ENCODE measurements at places on chromosomes 4 and X.

GRCh38 chrX:51395810-51396728, 63.4 kb downstream of the NUDT10 start:
- DNase-seq = peak; percentile 4

DNA sequence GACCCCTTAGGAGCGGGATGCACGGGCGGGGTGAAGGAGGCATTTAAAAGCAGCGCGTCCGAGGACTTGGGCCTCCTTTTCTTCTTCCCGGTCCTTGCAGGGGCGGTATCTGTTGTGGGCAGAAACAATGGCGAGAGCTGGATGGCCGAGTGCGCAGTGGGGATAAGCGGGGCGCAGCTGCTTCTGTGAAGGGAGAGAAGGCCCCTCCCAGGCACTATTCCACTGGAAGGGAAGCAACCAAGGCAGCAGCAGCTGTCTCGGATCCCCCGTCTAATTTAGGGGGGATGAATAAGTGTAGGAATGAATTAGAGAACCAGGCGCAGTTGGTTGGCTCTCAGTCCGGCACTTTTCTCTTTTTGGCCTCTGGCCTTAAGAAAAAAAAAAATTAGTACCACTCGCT, 995 bp downstream of the SMARCA5 start:
- no peak for DNase-seq

GRCh38 chr4:13605330-13605729, 22.2 kb downstream of the BOD1L1 start:
- no peak for DNase-seq

DNA sequence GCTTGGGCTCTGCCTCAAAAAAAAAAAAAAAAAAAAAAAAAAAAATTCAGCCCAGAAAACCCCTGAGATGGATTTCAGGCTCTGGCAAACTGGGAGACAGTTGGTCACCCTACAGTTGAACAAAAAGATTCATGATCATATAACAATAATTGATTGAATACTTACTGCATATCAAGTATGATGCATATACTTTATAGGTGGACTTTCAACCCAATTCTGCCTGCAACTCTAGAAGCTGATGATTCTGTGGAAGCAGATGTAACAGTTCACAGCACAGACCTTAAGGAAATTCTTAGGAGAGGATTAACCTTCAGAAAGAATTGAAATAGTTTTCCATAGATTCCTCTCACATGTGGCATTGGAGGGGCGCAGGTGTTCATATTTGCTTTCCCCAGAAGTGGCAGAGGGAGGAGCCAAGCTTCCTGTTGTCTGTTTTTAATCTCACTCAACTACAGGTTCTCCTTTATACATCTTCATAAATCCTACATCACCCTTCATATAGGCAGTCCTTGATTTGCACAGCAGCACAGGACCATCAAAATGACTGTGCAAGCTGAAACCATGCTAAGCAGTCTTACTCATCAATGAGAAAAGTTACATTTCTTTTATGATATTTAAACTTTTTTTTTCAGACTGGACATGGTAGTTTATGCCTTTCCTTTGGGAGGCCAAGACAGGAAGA, 149.4 kb upstream of the KLF3 start:
- no peak for DNase-seq

- no peak for DNase-seq
These were observed 283.9 kb upstream of the AGA start for GRCh38 chr4:177726111-177726510.

DNA sequence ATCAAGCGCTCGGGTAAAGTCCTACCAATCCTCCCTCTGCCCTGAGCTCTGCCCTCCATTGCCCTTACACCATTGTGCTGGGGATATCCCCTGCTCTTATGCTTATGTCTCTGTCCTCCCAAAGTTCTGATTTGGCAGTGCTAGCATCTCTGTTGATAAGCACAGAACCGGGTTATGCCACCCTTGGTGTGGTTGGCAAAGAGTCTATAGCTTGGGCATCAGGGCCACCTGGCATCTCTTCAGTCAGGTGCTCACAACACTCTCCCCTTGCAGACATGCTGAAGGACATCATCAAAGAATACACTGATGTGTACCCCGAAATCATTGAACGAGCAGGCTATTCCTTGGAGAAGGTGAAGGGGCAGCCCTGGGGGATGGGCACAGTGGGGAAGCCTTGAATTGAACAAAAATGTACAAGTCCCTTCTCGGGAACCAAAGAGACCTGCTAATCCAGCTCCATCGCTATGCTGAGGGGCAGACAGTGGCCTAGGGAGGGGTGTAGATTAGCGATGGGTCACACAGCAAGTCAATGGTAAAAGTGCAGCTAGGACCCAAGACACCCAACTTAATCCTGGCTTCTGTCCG, 3.8 kb downstream of the MAGED2 start:
- DNase-seq = no peak

- no peak for DNase-seq
These were observed 36.9 kb downstream of the STARD8 start for GRCh38 chrX:68684291-68684918.

GRCh38 chr4:112329672-112330375, 32.7 kb downstream of the ALPK1 start:
- no peak for DNase-seq

DNA sequence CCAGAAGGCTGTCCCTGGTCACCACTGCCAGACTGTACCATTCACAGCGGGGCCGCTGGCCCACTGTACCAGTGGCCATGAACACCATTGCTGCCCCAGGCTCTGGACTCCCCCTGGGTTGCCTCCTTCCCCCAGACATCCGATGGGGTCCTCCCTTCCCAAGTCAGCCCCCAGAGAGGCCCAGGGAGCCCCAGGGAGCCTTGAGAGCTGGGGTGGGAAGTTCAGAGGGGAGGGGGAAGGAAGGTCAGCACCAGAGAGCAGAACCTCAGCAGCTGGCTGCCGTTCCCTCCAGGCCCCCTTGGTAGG, 441 bp upstream of the ARHGAP4 start:
- no peak for DNase-seq

DNA sequence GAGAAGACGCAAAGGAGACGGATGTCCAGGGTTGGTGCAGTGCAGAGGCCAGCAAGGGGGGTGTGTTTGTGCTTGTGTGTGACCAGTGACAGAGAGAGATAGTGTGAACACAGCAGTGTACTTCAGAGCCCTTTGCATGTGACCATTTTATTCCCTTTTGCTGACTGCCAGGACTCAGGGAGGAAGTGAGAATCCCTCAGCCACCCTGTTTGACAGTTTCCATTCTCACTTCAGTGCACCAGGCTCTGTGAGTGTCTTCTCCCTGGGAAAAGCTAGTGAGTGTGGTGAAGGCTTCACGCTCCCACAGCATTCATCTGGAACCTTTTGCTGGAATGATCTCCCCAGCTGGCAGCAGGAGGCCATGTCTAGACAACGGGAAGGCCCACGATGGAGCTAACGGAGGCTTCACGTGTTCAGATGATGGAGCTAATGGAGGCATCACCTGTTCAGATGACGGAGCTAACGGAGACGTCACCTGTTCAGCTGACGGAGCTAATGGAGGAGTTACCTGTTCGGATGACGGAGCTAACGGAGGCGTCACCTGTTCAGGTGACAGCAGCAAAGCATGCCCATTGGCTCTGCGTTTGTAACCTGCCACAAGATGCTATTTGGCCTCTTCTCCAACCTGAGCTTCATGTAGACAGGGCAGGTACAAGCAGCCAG, 195.4 kb downstream of the AFAP1 start:
- DNase-seq = no peak

DNA sequence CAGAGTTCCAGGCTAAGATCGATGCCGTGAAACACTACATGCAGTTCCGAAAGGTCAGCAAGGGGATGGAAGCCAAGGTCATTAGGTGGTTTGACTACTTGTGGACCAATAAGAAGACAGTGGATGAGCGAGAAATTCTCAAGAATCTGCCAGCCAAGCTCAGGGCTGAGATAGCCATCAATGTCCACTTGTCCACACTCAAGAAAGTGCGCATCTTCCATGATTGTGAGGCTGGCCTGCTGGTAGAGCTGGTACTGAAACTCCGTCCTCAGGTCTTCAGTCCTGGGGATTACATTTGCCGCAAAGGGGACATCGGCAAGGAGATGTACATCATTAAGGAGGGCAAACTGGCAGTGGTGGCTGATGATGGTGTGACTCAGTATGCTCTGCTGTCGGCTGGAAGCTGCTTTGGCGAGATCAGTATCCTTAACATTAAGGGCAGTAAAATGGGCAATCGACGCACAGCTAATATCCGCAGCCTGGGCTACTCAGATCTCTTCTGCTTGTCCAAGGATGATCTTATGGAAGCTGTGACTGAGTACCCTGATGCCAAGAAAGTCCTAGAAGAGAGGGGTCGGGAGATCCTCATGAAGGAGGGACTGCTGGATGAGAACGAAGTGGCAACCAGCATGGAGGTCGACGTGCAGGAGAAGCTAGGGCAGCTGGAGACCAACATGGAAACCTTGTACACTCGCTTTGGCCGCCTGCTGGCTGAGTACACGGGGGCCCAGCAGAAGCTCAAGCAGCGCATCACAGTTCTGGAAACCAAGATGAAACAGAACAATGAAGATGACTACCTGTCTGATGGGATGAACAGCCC, 9.3 kb downstream of the CNGA2 start:
- DNase-seq = no peak

DNA sequence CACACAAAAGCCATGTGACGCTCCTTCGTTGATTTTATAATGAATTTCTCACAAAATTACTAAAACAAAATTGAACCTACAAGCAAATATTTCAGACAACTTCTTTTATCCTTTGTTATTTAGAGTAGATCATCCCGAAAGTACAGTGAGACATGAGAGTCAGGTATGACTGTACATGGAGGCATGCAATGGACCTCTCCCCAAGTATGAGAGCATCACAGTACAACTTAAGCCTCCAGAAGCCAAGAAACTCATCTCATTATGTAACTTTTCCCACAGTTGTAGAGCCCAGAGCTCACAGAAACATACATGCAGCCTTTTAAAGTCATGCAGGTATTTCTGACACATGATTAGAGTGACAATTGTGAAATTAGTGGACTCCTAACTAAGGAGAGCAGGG, 167.7 kb downstream of the PAPSS1 start:
- no peak for DNase-seq

- DNase-seq = no peak
These were observed 21.3 kb downstream of the DIAPH2 start for GRCh38 chrX:96705905-96706304.

GRCh38 chrX:135185795-135186443, 14.7 kb upstream of the CT55 start:
- no peak for DNase-seq

DNA sequence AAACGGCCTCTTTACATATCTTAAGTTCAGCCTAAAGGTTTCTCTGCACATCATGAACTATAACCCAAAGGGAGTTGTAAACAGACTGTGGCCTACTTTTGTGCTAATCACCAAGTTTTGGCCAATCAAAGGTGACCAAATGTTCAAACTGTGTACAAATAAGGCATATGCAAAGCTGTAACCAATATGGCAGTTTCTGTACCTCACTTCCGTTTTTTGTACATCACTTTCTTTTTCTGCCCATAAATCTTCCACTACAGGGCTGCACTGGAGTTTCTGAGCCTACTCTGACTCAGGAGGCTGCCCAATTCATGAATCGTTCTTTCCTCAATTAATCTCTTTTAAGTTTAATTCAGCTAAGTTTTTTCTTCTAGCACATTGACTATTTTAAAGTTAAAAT, 318.7 kb downstream of the SLC7A11 start:
- DNase-seq = no peak

DNA sequence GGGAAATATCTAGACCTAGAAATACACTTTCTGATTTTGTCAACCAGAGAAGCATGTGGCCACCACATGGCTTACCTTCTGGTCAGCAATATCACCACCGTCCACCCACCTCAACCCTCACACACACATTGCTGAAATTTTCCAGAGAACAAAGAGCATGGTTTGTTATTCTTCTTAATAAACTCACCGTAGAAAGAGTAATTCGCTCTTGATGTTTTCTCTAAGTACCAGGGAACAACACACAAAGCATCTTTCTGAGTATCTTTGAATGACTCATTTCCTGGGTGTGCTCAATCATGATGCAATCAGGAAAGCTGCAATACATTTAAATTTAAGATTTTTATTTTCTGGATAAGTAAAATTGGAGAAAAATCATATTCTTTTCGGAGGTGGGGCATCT, 24.7 kb upstream of the LRAT start:
- no peak for DNase-seq

GRCh38 chr4:138833974-138834373, 181.6 kb upstream of the NOCT start:
- no peak for DNase-seq

- no peak for DNase-seq
These were observed 715 bp downstream of the ZMAT1 start for GRCh38 chrX:101931136-101931487.

GRCh38 chr4:73843369-73843768, 6.9 kb downstream of the CXCL6 start:
- no peak for DNase-seq

DNA sequence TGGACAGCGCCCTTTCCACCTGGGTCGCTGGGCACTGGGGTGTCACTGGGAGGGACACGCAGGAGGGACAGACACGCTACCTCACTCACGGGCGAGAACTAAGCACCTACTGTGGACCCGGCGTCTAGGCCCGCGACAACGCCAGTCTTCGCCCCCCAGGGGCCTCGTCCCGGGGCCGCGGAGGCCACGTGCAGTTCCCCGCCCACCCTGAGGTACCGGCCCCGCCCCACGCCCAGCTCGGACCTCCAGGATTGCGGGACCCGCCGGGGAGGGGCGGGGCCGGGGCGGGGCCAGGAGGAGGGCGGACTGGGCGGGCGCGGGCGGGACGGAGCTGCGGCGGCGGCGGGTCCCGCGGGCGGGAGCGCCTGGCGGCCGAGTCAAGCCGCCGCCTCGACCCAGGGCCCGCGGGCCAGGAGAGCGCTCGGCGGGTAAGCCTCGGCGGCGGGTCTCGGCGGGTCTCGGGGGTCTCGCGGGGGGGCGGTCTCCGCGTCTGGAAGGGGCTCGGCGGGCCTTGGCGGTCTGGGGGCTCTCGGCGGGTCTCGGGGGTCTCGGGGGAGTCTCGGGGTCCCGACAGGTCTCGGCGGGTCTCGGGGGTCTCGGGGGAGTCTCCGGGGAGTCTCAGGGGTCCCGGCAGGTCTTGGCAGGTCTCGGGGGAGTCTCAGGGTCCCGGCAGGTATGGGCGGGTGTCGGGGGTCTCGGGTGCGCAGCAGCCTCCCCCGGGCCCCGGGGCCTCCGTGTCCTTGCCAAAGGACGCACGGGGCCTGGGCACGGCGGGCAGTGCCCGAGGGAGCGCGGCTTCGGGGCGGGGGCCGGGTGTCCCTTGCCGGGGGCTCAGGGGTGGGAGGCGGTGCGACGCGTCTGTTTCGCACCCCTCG, at the start of gene SH3BP2:
Gene SH3BP2 (plus strand): TSS at position 375 of the 875 bp plus-strand sequence. CDS start 27,533 bp downstream, outside the sequence.
- no peak for DNase-seq

GRCh38 chrX:56000174-56000573, 232.0 kb upstream of the KLF8 start:
- DNase-seq = no peak

GRCh38 chr4:149164282-149164681, 651.4 kb downstream of the IQCM start:
- DNase-seq = no peak
